Effector memory CD8-positive, alpha-beta T cell (primary cell): ENCODE measurements at places on chromosomes 2 and 18.

GRCh38 chr18:48896875-48897511, 53.8 kb downstream of the SMAD7 start:
- no peak for DNase-seq

GRCh38 chr2:222303045-222303827, 4.4 kb upstream of the PAX3 start:
- DNase-seq = no peak

DNA sequence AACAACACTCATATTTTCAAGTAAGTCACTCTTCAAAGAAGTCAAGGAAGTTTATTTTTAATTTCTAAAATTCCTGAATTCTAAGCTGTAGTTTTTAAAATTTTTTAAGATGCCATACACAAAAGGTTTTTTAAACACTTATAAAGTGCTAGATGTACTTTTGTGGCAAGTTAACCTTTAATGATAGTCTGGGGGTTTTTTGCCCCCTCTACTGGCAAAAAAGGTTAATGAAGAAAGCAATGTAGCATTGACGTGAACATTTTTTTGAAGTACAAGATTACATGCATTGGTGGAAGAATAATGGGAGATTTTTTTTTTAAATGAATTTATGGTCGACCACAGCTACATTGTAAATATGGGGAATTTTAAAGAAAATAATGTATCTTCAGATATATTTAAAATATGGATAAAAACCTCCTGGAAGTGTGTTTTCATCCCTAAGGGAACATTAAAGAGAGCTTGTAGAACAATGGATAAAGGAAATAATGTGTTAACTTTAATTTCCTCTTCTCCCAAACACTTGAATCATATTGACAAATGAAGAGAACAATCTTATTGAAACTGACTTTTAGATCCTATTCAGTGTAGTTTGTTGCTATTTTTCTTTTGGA, 12.6 kb downstream of the ITPRID2 start:
- peak; percentile 14 for DNase-seq

DNA sequence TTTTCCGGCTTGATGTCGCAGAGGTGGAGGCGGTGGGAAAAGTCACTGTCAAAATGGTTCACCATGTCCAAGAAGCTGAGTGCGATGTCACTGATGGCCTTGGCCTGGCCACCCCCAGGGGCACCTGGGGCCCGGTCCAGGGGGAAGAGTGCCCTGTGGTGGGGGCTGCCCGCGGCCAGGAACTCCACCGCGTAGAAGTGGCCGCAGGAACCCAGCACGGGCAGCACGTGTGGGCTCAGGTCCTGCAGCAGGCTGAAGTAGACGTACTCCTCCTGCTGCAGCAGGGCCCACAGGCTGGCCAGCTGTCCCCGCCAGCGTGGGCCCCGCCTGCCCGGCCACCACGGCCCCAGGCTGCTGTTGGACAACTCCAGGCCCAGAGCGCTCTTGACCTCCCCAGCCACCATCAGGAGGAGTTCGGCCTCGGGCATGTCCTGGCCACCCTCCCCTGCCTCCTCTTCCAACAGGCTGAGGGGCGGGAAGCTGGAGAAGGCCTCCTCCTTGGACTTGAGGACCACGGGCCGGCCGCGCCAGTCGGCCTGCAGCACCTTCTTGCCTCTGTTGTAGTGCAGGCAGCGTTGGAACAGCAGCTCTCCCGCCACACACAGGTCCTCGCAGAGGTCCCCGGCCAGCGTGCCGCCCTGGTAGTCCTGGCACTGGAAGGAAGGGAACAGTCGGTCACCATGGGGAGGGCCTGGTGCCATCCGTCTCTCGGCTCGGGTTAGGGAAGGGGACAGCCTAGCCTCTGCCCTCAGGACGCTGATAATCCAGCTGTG, 10.3 kb downstream of the DIPK1C start:
- DNase-seq = no peak

DNA sequence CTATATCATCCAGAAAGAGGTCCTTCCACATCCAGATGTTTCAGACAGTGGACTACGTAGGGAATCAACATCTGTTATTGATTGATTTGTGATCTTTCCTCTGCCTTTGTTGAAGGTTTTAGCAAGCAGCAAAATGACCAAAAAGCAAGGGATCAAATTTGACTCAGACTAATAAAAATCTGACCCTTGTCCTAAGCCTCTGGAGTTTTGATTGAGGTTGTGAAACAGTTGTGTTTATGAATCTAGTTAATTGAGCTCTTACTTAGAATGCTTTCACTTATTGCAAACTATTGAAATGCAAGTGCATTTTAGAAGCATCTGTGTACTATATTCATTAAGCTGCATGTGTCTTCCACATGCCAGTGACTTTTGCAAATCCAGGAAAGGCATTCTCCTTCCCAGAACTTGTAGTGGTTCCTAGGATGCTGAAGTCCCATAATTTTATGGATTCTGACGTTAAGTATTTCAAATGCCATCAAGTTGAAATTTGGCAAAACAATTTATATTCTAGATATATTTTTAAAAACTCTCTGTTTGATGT, 116.0 kb downstream of the MTX2 start:
- DNase-seq = no peak

GRCh38 chr2:3319745-3320566, 57.7 kb downstream of the EIPR1 start:
- no peak for DNase-seq

DNA sequence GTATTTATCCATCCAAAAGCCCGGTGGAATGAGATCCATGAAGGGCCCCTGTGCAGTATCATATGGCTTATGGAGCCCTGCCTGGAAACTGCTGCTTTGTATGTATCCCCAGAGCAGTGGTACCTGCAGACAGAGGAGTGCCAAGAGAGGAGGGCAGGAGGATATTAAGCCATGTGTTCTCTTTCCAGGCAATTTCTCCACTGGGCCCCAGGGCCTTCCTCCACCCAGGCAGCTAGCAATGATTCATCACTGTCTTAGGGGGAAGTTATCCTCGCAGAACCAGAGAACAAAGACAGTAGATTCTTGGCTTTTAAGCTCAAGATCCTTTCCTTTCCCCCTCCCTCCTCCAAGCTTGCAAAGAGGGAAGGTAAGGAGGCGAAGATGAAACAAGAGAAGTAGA, 98.1 kb downstream of the LRRC30 start:
- DNase-seq = no peak

DNA sequence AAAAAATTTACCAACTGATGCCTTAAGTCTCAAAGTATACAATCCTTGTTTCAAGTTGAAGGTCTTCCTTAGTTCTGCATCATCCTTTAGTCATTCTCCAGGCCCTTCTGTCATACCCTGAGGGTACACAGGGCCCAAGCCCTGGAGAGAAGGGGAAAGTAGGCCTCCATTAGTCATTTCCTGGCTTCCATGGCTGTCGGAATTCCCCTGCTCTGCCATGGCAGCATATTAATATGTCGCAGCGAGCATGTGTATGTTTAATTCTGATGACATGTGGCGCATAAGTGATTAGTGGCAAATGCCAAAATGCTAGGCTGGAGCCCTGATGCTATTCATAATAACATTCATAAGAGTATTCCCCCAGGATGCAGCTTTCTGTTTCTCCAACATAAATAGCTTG, 22.1 kb downstream of the GPR39 start:
- no peak for DNase-seq

- DNase-seq = no peak
Observed at GRCh38 chr2:16203069-16203468, 262.7 kb downstream of the MYCN start.

DNA sequence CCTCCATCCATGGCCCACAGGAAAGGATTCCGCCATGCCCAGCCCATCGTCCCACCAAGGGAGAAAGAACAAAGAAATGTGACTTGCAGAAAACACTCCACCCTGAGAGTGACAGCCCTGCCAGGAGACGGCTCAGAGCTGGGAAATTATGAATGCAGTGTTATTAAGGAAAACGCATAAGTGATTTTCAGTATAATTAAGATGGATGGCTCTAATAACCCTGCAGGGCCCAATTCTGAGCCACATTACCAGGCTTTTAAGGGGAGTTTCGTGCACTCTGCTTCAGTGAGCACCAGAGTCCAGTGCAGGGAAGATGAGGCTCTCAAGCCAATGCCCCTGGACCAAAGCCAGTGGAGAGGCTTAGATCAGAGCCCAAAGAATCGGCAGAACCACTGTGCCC, 10.6 kb upstream of the TEX51 start:
- no peak for DNase-seq

DNA sequence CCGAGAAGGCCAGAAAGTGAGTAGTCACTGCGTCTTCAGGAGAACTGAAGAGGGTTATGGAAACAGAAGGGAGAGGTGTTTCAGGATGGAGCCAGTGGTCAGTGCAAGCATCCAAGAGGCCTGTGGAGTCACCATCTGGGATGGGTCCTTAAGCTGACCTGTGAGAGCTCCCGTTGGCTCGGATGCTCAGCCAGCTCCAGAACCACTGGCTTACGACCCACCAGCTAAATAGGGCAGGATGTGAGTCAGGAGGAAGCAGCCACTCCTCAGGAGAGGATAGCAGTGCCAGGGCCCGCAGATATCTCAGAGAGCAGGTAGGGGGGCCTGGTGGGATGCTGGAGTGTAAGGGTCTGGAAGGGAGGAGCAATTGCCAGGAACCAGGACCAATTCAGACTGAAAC, 63.1 kb upstream of the B3GNT7 start:
- DNase-seq = no peak

DNA sequence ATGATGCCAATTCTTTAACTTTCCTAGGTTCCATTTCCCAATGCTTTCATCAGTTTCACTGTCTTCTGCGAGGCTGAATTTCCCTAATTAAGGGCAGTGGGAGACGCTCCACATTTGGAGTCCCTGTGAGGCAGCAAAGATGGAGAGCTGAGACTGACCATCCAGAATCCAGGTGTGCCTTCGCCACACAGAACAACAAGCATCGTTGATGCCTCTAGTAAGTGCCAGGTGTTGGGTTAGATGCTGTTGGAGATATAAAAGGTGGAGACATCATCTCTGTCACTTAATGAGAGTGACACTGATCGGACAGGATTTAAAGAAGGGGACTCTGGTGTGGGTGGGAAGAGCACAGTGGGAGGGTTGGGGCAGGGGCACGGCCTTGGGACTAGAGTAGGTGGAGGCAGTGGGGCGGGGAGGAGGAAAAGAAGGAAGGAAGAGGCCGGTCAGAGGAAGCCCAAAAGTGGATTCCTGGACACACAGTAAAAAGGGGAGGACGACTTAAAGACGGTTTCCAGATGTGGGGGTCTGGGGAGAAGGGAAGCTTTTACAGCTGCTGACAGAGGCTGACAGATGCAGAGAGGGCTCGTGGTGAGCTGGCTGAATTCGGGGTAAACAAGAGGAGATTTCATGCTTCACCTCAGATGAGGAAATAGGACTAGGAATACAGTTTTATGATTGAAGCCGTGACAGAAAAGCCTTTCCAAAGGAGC, 113.0 kb downstream of the BCL2 start:
- DNase-seq = no peak

GRCh38 chr2:235900631-235901030, 267.6 kb downstream of the GBX2 start:
- no peak for DNase-seq

DNA sequence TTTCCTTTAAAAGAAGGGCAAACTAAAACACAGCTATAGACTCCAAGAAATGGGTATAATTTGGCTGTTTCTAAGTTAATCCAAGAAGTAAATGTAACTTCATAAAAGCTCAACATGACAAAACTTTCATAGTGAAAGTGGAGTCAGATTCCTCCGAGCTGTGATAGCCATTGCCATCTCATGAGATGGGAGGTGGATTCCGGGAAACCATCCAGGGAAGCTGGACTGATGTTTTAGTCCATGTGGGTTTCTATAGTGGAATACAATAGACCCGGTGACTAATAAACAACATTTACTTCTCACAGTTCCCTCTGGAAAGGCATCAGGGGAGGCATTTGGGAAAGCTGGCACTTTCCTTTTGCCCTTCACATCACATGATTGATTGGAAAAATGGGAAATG, 10.0 kb upstream of the LAPTM4A start:
- DNase-seq = no peak

GRCh38 chr2:212912445-212913103, 238.8 kb downstream of the IKZF2 start:
- DNase-seq = no peak

DNA sequence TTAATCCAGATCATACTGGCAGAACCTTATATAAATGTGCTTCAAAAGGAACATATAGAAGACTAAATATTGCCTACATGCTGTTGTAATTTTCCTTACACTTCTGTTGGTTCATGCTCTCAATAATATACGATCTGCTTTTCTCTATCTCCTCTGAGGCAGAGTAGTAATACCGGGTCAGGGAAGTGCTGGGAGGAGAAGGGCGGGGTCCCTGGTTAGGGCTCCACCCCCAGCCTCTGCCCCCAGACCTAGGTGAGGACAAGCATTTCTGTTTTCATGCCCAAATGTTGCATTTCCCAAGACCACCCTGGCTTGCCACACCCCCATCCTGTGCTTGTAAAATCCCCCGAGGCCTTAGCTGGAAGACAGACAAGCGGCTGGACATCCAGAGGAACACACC, 55.3 kb downstream of the PLA2R1 start:
- DNase-seq = no peak
